ENCODE measurements at places on chromosomes 13 and 19. TPM values are rescaled to one million over a fixed set of nuclear protein-coding genes. Genes with fewer than 3 reads are reported as not detected.

The PLIN4 gene
- total RNA-seq: 331 TPM

The ZNF610 gene
- total RNA-seq: 1.3 TPM

The MBD3L3 gene
- total RNA-seq: not detected

The ZNF534 gene
- total RNA-seq: 0.31 TPM

The EHD2 gene
- total RNA-seq: 98.8 TPM

The VSTM1 gene
- not detected for total RNA-seq

The LILRB4 gene
- 5.7 TPM for total RNA-seq

DNA sequence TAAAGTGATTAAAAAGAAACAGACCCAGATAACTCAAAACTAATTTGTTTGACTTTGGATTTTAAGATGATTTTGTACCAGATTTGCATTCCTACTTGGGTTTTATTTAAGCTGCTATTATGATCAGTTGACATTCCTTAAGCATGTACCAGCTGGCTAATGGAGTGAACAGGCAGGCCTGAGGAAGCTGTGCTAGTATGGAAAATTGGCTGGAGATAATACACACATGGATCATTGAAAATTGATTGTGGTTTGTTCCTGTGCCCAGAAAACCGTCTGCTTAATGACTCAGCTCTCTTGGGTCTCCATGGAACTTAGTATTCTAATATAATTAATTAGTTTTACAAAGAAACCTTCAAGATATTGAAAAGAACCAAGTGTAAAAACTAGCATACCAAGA is 22.6 kb downstream of the POLR1D start:
- no peak for DNase-seq

DNA sequence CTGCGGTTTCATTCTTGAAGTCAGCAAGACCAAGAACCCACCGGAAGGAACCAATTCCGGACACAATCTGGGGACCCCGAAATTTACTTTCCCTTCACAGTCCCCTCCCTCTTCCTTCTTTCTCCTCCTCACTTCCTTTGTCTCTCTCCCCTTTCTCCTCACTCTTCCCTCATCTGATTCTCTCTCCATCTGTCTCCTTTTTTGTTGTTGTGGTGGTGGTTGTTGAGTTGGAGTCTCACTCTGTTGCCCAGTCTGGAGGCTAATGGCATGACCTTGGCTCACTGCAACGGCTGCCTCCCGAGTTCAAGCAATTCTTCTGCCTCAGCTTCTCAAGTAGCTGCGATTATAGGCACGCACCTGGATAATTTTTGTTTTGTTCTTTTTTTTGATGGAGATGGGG is 32.7 kb upstream of the OR1M1 start:
- DNase-seq: no peak

DNA sequence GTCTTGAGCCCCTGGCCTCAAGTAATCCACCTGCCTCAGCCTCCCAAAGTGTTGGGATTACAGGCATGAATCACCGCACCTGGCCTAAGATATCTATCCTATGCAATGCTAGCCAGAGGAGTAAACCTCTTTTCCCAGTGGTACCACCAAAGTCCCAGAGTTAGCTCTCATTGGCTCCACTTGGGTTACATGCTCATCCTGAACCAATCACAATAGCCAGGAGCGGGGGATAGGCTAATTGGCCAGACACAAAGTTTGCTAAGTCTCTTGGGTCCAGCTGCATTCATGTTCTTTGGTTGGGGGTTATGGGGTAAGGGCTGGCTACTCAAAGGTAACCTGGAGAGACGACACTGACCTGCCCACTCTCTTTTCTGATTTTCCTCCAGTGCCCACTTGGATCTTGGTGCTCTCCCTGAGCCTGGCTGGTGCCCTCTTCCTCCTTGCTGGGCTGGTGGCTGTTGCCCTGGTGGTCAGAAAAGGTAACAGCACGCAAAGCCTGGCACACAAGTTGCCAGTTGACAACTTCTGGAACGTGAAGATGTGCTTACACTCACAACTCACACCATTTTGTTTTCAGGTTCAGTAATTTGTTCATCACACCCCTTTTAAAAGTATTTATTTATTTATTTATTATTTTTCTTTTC is 7.8 kb downstream of the C19orf38 start:
- no peak for DNase-seq

- peak; percentile 94 for DNase-seq
Measured at GRCh38 chr19:8367327-8368001, 3.5 kb downstream of the ANGPTL4 start.

GRCh38 chr19:37699057-37699456 is 20.5 kb downstream of the ZNF607 start:
- DNase-seq: no peak

GRCh38 chr19:10773969-10774368 is 56.1 kb downstream of the DNM2 start:
- DNase-seq: no peak

GRCh38 chr13:24995225-24995804 is 100.6 kb upstream of the PABPC3 start:
- DNase-seq: peak; percentile 37

GRCh38 chr19:29290853-29291252 is 77.9 kb upstream of the UQCRFS1 start:
- DNase-seq: no peak

- no peak for DNase-seq
Measured at GRCh38 chr19:43457809-43458208, 7.6 kb downstream of the LYPD3 start.

DNA sequence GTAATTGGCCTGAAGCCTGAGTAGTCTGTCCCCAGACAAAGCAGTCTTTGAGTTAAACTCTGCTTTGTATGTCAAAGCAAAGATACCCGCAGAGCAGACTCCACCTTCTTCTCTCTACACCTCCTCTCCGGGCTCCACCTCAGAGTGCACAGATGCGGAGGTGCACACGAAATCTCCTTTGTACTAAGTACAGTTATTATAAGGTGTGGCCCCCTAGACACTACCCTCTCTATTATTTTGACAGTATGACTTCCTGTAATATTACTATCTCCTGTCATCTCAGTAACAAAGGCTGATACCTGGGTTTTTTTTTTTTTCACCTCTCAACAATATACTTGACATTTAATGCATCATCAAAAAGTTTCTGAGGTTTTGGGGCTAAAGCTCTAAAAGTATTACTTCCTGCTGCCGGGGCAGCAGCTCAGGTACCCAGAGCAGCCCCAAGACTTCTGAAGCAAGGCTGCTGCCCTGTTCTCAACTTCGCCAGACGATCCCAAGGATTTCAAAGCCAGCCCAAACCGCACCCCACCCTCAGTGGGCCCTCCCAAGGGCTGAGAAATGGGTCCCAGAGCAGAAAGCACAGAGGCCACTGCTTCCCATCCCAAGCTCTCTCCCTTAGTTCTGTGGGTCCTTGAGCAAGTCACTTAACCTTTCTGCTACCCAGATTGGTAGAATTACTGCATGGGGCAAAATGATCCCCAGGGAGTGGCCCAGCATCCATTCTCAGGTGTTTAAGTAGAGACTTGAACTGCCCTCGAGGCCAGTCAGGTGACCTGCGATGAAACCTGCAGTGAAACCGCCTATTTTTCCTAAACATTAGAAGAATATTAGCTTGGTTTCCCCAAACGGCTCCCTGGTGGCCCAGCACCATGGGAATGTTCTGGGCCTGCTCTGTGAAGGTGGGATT is 180.6 kb downstream of the FOXO1 start:
- DNase-seq: no peak

DNA sequence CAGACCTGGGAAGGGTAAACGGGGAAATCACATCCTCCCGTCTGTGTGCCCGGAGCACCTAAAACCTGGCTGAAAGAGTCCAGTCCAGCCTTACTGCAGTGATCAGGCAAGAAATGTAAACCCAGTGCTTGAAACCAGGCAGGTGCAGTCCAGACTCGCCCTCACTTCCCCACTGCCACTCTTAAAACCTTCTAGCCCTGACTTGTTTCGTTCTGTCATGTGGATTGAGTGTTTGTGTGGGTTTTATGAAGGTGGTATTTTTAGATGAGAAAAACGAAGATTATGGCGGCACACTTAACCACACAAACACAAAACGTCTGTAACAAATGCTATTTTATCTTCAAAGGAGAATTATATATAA is 839 bp upstream of the CKAP2 start:
- no peak for DNase-seq

GRCh38 chr13:77975358-77976042 is 56.9 kb upstream of the EDNRB start:
- no peak for DNase-seq

GRCh38 chr13:43240278-43240677 is 216.9 kb downstream of the DNAJC15 start:
- no peak for DNase-seq

GRCh38 chr19:45640849-45641273 is 1.7 kb upstream of the EML2 start:
- no peak for DNase-seq

DNA sequence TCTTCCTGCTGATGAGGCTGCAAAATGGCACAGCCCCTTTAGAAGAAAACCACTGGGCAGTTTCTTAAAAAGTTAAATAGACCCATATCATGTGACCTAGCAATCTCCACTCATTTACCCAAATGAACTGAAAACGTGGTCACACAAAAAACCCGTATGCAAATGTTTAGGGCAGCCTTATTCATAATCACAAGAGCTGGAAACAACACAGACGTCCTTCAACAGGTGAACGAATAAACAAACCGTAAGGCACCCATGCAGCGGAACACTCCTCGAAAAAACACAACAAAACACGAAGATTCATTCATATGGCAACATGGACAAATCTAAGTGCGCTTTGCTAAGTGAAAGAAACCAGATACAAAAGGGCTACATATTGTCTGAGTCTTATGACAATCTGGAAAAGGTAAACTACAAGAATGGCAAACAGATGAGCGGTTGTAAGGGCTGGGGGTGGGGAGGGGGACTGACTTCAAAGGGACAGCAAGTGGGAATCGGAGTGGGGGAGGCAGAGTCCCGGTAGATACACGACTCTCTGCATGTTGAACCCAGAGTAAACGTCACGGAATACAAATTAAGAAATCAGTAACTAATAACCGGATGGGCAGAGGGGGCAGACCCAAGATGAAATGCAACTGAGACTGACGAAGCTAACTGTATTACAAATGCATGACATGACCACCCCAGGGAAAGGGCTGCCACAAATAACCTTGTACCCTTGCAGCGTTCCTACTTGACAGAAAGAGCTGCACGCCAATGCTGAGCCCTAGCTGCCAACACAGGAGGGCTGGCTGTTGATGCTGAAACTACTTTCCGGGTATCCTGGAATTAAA is 33.4 kb downstream of the MLLT1 start:
- DNase-seq: no peak

DNA sequence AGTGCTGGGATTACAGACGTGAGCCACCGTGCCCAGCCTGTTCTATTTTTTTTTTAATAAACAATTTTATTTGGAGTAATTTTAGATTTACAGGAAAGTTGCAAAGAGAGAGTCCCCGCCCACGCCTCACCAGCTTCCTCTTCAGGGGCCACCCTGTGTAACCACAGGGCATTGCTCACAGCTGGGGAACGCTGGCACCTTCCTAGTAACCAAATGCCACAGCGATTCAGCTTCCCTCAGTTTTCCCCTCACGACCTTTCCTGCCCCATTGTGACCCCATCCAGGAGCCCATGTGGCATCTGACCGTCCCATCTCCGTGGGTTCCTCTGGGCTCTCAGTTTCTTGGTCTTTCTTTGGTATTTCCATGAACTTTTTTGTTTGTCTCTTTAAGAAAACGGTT is 83.9 kb downstream of the GNG7 start:
- peak; percentile 71 for DNase-seq

GRCh38 chr19:55341595-55342531 is 2.2 kb downstream of the KMT5C start:
- no peak for DNase-seq

DNA sequence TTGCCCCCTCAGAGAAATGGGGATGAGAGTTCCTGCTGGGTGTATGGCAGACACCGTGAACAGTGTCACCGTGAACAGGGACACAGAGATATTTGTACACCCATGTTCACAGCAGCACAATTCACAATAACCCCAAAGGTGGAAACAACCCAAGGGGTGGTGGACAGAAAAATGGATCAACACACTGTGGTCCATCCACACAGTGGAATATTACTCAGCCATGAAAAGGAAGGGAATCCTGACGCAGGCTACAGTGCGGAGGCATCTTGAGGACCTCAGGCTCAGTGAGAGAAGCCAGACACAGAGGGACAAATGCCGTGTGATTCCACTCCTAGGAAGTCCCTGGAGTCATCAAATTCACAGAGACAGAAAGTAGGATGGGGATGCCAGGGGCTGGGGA is 7.6 kb upstream of the CELF5 start:
- no peak for DNase-seq

DNA sequence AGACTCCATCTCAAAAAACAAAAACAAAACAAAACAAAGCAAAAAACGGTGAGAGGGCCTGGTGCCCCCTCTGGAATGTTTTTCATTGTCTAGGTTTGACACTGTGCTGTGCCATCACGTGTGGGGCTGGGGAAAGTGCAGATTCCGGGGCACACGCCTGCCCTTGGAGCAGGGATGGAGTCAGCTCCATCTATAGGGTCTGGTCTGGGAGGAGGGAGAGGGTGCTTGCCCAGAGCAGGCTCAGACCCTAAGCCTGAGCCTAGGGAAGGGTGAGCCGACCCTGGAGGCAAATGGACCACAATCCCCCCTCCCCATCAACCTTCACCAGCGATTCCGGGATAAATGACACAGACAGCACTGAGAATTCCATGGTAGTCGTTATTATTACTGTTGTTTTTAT is 10.9 kb upstream of the ZBTB32 start:
- DNase-seq: no peak

- no peak for DNase-seq
Measured at GRCh38 chr13:75689686-75690085, 53.6 kb downstream of the LMO7 start.

GRCh38 chr13:100156788-100157187 is 67.9 kb downstream of the PCCA start:
- no peak for DNase-seq

- DNase-seq: no peak
Measured at GRCh38 chr13:110430391-110431336, 123.6 kb downstream of the COL4A2 start.

- DNase-seq: no peak
Measured at GRCh38 chr13:57665481-57665880, 33.9 kb downstream of the PCDH17 start.

DNA sequence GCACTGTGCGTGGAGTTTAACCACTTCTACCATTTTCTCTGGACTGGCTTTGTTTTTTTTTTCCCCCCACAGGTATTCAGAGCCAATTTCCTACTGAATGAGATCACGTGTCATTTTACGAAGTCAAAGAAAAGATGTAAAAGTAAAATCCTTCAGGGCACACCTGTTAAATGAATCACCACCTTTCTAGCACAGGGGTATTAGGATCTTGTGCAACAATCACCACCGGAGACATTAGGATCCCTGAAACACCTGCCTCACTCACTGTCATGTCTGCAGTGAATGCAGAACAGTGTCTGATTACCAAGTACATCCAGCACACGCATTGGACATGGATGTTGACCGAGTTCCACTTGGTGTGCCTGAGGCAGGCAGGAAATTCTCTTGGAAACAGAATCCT is 17.2 kb downstream of the BRD4 start:
- DNase-seq: no peak

DNA sequence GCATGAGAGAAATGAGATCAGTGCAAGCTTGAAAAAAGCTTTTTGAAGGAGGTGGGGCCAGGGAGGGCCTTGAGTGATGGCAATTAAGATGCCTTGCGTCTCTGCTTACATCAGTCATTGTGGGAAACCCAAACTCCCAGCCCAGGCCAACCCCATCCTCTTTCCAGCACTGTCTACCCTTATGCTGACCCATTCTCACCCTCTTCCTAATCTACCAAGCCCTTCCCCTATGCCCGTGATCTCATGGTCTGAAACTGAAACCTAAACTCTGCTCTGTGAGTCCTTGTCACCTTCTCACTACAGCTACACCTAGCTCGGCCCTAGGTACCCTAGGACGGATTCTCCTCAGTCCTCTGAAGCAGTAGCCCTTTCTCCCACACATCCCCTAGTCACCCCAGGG is 36.0 kb upstream of the SERP2 start:
- no peak for DNase-seq
